ENCODE measurements at places on chromosomes 13 and 19. TPM values are rescaled to one million over a fixed set of nuclear protein-coding genes. Genes with fewer than 3 reads are reported as not detected.

The CEACAM3 gene
- not detected for total RNA-seq

The ZNF534 gene
- total RNA-seq, result 0.07 TPM

The SIRT6 gene
- 33.8 TPM for total RNA-seq

The TFPT gene
- total RNA-seq, result 39.6 TPM

The GSK3A gene
- total RNA-seq, result 30.9 TPM

The NKG7 gene
- total RNA-seq, result not detected

The KLF1 gene
- total RNA-seq, result 0.51 TPM

The PLPPR3 gene
- 0.75 TPM for total RNA-seq

The ZNF723 gene
- total RNA-seq, result not detected

The DPF1 gene
- total RNA-seq, result 2.6 TPM

The SIGLEC7 gene
- not detected for total RNA-seq

The CNN1 gene
- total RNA-seq, result 16.1 TPM

The ZNF418 gene
- total RNA-seq, result 1.3 TPM

The COG3 gene
- 15.6 TPM for total RNA-seq

The THSD1 gene
- 19.2 TPM for total RNA-seq

The PTGER1 gene
- 4.5 TPM for total RNA-seq

The DMWD gene
- 38.8 TPM for total RNA-seq

The ZNF540 gene
- total RNA-seq, result 0.22 TPM

The CPT1C gene
- 1.7 TPM for total RNA-seq

The LILRA1 gene
- not detected for total RNA-seq

The IZUMO2 gene
- not detected for total RNA-seq

The SBK2 gene
- 0.58 TPM for total RNA-seq

The ZNF665 gene
- 10.8 TPM for total RNA-seq

The GFY gene
- total RNA-seq, result not detected

The ATP8B3 gene
- total RNA-seq, result 4.6 TPM

The KCNC3 gene
- total RNA-seq, result 0.07 TPM

The APC2 gene
- total RNA-seq, result not detected

The ACP7 gene
- 0.22 TPM for total RNA-seq

The KIR2DL1 gene
- not detected for total RNA-seq

The ZFP82 gene
- 5.2 TPM for total RNA-seq

The ZNF93 gene
- 14.4 TPM for total RNA-seq

The HCST gene
- total RNA-seq, result not detected

The SKA3 gene
- total RNA-seq, result 22.1 TPM

The PGLYRP1 gene
- total RNA-seq, result not detected

The F10 gene
- 0.12 TPM for total RNA-seq

The ATP1A3 gene
- total RNA-seq, result 0.36 TPM

The PRSS57 gene
- not detected for total RNA-seq

The KLK2 gene
- not detected for total RNA-seq

The PSG7 gene
- total RNA-seq, result not detected

The C19orf67 gene
- total RNA-seq, result not detected

The ABHD8 gene
- total RNA-seq, result 20.9 TPM

The FUT3 gene
- total RNA-seq, result 5.4 TPM

The COL5A3 gene
- 0.06 TPM for total RNA-seq

Measured in epithelial cell of proximal tubule (primary cell).